ENCODE measurements at places on chromosomes 5 and 9.
A peak's percentile ranks its signal among the peaks of the same experiment; 100 is the strongest.

- DNase-seq, result no peak
Observed at GRCh38 chr5:169011009-169011408, 289.9 kb downstream of the SLIT3 start.

DNA sequence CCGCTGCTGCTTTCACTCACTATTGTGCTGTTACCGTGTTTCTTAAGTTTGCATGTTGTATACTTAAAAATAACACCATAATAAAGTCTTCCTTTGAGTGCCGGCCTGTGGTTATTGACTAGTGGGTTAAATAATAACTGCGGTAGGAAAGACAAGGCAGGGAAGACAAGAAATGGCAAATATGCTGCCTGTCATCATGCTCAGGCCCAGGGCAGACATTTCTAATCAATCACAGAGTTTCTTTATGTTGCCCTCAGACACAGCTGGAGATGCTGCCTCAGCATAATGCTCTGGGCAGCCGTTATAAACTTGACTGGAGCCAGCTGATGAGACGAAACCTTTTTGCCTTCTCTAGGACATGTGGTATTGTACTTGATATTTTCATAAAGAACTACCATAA is 215.0 kb downstream of the GAPVD1 start:
- DNase-seq, result no peak

GRCh38 chr9:124264823-124265233 is 7.1 kb downstream of the NEK6 start:
- DNase-seq, result no peak

- no peak for DNase-seq
Observed at GRCh38 chr5:1150866-1151265, 39.0 kb upstream of the SLC12A7 start.

DNA sequence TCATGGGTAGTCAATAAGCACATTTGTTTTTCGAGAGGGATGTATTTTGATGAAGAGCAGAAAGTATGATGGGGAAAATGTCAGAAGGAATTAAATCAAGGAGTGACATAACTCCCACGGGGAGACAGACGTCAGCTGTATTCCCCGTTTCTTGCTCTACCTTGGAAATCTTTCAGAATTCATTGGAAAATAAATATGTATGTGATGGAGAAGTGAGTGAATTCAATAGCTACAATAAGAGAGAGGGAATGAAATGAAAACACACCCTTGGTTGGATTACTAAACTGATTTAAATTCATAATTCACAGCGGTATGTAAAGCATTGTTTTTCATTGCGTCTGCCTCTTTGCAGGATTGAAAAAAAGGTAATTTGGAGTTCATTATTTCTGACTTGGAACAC is 209.7 kb upstream of the KLF4 start:
- no peak for DNase-seq

DNA sequence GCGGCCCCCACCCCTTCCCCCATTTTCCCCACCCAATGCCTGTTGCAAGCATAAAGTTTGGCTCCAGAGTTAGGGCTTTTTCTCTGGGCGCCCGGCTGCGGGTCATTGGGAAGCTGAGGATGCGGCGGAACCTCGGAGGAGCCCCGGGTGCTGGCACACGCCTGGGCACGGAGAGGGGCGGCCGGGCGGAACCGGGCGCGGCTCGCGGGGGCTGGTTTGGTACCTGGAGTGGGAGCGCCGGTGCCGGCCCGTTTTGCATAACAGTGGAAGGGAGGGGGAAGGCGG is 1.2 kb downstream of the PPARGC1B start:
- no peak for DNase-seq

DNA sequence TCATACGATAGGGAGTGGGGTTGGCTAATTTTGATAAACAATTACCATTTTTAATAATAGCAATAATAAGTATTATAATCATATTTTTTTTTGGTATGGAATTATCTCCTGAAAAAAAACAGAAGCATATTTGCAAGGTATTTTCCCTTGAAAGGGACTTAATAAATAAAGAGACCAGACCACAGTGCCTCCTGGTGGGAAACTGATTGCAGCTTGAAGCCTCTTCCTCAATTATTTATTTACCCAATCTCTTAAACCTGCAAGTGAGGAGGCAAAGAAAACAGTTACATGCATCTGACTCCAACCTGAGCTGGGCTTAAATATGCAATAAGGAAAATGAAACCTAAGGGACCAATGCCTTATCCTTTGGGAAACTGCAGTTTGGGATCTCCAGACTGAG is 388.1 kb upstream of the ACO1 start:
- no peak for DNase-seq

DNA sequence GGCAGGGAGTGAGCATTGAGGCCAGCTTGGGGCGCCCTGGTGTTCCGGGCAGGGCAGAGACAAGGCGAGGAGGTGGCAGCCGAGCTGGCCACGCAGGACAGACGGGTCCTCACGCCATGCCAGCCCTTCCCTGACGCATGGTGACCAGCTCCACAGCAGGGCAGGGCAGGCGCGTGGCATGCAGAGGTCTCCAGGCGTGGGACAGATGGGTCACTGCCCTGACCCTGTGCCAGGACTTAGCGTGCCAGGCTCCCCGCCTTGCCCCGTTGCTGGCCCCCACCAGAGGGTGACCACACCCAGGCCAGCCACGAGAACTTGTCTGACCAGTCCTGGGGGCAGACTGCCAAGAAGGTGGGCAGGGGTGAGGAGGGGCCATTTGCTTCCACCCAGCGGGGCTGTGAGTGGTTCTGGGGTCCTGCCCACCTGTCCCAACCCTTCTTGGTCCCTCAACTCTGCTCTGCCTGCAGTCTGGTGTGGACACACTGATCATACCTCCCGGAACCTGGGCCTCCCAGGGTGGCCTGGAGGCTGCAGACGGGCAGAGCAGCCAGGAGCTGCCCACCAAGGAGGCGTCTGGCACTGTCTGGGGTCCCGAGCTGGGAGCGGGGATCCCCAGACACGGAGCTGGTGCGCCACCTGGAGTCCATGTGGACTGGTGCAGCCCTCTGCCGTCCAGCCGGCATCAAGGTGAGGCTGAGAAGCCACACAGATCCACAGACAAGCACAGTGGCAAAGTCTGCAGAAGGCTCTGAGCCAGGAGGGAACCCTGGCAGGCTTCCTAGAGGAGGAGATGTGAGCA is at the start of gene RNF224:
Gene RNF224, plus strand, starts transcription at position 449 of the 799 bp plus-strand sequence. CDS start 834 bp downstream, outside the sequence.
- DNase-seq, result peak; percentile 90

DNA sequence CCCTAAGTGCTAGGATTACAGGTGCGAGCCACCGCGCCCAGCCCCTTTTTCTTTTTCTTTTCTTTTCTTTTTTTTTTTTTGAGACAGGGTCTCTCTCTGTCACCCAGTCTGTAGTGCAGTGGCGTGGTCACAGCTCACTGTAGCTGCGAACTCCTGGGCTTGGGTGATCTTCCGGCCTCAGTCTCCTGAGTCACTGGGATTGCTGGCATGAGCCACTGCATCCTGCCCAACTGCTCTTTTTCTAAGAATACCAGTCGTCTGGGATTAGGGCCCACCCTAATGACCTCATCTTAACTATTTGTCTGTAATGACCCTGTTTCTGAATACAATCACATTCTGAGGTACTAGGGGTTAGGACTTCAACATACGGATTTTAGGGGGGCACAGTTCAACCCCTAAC is 34.1 kb upstream of the NANS start:
- no peak for DNase-seq

GRCh38 chr9:28031521-28032267 is 458.4 kb upstream of the C9orf72 start:
- DNase-seq, result no peak

DNA sequence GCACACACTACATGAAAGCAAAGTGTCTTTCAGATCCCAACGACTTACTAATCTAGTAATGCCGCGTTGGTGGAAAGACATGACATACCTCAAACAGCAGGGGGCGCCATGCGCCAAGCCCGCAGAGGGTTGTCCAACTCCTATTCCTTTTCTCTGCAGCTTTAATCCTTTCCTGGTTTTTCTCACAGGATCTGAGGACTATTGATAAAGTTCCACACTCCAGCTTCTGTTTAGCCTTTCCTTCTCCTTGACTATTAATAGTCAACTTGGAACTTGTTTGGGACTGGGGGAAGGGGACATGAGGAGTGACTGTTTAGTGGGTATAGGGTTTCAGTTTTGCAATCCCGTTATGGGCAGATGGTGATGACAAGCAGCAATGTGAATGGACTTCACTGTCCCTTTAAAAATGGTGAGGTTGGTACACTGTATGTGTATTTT is 62.9 kb downstream of the OTULIN start:
- DNase-seq, result peak; percentile 87

- DNase-seq, result peak; percentile 25
Observed at GRCh38 chr5:57225553-57225952, 51.7 kb downstream of the GPBP1 start.

GRCh38 chr9:105401651-105402050 is 46.2 kb upstream of the FSD1L start:
- no peak for DNase-seq

GRCh38 chr9:96423985-96424336 is 5.8 kb upstream of the ZNF367 start:
- DNase-seq, result no peak

DNA sequence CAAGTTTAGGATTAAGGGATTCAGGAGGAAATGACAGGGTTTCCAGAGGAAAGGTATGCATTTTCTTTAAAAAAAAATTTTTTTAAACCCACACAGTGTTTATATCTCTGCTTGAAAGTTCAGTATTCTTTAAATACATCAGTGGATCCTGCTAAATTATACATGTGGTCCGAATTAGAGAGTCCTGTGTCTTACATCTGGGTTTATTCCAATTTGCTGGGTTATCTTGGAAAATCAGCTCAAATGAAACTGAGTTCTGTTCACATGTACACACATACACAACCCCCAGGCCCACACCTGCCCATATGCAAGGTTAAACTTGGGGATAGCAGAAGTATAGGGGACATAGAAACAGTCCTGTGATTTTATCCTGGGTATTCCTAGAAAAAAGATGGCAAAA is 493.7 kb downstream of the ZNF608 start:
- DNase-seq, result no peak

- no peak for DNase-seq
Observed at GRCh38 chr9:91718071-91718470, 232.0 kb downstream of the ROR2 start.

DNA sequence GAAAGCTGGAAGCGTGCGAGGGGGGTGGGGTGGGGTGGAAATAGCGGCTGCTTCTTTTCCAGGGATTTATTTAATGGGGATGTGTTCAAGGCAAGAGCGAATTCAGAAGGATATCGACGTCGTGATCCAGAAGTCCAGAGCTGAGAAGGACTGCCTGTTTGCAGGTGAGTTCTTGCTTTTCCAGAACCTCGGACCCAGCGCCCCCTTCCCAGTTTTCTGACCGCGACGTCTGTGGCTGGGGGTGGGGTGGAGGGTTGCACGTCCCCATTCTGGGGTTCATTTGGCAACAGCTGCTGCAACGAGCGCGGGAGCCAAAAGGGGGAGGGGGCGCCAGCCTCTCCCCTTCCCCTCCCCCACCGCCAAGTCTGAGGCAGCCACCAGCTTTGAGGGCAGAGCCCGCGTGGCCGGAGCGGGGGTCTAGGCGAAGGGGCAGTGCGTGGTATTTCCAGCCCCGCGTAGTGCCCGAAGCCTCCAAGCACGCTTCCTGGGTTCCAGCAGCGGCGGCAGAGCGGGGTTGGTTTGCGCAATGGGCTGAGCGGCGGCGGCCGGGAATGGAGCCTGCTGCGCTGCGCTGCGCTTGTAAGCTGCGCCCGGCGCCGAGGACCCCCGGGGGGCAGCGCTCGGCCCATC is 701 bp downstream of the PARP8 start:
- DNase-seq, result peak; percentile 71

DNA sequence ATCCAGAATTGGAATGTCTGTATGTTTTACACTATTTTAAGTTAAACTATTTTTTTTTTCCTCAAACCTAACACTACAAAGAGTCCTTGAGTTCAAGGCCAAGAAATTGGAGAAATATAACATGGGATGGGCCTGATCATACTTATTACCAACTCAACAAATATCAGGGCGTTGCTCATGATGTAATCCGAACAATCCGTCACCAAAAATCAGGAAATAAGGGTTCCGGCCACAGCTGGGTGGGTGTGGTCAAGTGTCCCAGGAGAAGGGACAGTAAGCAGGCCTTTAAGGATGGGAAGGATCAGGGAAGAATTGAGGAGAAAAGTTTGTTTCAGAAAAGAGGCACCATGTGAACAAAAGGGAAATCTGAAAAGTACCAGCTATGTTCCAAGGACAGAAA is 29.8 kb downstream of the MED27 start:
- no peak for DNase-seq

- no peak for DNase-seq
Observed at GRCh38 chr5:94431696-94432095, 186.7 kb downstream of the KIAA0825 start.

- no peak for DNase-seq
Observed at GRCh38 chr5:158569534-158569933, 530.2 kb downstream of the EBF1 start.

GRCh38 chr5:73534011-73534644 is 31.3 kb downstream of the ANKRA2 start:
- no peak for DNase-seq

GRCh38 chr9:135664801-135665794 is 2.0 kb downstream of the LCN9 start:
- no peak for DNase-seq

DNA sequence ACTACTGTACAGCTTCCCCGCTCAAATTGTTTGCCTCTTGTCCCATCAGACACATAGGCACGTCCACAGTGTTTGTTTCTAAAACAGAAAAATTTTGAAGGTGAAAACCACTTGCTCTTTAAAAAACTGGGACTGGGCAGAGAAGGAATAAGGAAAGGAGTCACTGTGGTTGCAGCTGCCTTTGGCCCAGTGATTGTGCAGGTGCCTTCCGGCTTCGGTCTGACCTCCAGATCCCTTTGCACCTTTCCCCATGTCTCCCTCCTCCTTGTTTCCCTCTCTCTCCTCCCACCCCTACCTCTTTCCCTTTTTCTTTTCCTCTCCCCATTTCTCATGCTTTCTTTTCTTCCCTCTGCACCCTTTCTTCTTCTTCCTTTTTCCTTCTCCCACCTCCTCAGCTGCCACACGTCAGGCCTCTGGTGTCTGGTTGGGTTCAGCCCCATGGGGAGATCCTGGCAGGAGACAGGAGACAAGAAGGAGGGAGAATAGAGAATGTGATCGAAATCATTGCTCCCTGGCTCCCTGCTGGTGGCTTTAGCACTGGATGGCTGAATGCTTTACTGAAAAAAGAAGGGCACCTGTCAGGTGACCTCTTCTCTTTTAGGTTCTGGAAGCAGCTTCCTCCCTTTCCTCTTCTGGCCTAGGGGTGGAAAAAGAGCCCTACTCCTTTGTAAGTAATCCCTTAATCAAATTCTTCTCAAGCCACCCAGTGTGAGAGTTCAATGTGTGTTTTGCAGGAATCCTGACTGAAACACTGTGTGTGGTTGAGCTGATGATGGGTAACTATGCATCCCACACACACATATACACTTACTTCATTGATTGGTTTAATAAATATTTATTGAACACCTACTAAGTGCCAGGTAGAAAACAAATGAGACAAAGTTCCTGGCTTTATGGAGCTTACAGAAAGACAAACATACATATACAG is 267.3 kb downstream of the MAST4 start:
- DNase-seq, result no peak
